ENCODE measurements at places on chromosomes 2 and 18. TPM values are rescaled to one million over a fixed set of nuclear protein-coding genes. Genes with fewer than 3 reads are reported as not detected.

DNA sequence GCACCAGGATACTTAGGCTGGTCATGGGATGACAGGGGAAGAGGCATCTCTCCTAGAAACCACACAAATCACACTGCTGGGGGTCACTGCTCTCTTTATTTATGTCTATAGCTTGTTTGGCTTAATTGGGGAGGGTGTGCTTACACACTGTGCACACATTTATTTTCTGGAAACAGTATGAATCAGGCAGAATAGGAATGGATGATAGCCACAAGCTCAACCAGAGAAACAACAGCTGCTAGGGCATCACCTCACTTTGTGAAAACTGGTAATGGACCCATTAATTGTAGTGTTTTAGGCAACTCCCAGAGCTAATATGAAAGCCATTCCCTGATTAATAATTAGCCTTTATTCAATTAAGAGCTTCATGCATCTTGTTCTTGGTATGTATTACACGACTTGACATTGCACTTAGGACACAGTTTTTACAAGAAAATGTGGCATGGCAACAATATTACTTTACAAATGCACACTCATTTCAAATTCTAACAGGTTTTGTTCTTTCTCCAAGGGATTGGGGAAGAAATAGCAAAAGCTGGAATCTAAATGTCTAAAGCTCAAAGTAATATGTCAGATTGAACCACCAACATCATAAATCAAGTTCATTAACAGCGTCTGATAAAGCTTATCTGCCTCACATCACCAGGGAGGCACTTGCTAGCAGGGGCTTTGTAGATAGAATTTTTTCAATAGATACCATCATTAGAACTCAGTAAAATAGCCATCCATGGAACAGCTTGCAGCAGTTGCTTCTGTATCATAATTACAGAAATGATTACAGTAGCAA lies 361.9 kb upstream of the FSHR start:
- H3K36me3 ChIP-seq = no peaks in the 10 kb centered on the region
- H3K27ac ChIP-seq = no peak overlapping the region
- H3K27me3 ChIP-seq = no peaks in the 10 kb centered on the region
- DNase-seq = no peak
- no peaks in the 10 kb centered on the region for H3K4me1 ChIP-seq
- H3K4me3 ChIP-seq = no peak overlapping the region

DNA sequence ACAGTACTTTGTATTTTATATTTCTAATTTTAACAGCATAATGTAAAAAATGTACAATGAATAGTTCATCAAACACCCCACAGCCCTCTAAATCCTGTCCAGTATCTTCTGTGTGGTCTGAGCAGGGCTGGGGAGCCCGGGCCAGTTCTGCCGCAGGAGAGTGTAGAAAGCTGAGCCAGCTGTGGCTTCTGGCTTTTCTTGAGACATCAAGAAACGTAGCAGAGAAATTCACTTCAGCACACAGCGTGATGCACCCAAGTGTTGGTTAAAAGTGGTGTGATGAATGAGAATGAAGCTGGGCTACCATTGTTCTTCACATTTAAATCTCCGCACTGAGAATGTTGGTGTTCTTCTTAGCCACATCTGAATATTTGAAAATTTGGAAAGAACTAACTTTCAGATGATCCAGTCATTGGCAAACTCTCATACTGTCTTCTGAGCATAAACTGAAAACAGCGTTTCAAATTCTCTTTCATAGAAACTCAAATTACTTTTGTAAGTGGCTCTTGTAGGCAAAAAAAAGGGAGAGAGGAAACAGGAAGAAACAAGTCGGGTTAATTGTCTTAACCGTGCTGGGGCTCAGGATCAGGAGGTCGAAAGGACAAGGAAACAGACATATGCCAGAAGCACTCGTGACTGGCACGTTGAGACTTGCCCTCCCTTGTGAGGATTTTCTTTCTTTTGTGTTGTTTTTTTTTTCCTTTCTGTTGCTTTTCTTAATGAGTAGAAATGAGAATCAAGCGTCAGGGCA lies 23.4 kb upstream of the TMEM87B start:
- peak; percentile 81 for DNase-seq
- H3K4me3 ChIP-seq = no peak overlapping the region
- peak overlapping the region; percentile 48 for H3K27ac ChIP-seq
- no peaks in the 10 kb centered on the region for H3K27me3 ChIP-seq
- no peaks in the 10 kb centered on the region for H3K36me3 ChIP-seq

- no peak overlapping the region for H3K27ac ChIP-seq
- no peak for DNase-seq
- no peak overlapping the region for H3K4me3 ChIP-seq
- H3K36me3 ChIP-seq = no peaks in the 10 kb centered on the region
These were observed 313.4 kb upstream of the ID2 start for GRCh38 chr2:8368463-8368862.

GRCh38 chr2:189338115-189338514 lies 103.2 kb upstream of the WDR75 start:
- H3K4me1 ChIP-seq = no peaks in the 10 kb centered on the region

DNA sequence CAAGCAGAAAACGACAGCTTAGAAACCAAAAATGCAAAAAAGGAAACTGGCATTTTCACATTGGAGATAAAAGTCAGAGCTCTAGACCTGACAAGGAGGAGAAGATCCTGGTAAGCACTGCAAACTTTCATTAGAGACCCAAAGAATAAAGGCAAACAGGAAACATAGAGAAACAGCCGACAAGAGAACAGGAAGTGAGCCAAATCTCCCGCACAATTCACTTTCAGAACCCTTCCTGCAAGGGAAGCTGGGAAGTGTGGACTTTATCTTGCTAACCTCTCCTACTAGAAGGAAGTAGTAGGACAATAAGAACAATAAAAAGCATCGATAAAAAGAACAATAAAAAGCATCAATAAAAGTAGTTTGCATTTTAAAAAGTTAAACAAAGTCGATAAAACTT lies 417.8 kb upstream of the SPHKAP start:
- peaks cover 6% of the 10 kb centered on the region for H3K4me1 ChIP-seq
- H3K36me3 ChIP-seq = no peaks in the 10 kb centered on the region
- no peak overlapping the region for H3K27ac ChIP-seq
- no peaks in the 10 kb centered on the region for H3K27me3 ChIP-seq
- no peak for DNase-seq

GRCh38 chr18:36352384-36352783 lies 54.9 kb downstream of the FHOD3 start:
- H3K36me3 ChIP-seq = no peaks in the 10 kb centered on the region
- peaks cover 2% of the 10 kb centered on the region for H3K4me1 ChIP-seq

GRCh38 chr2:42129487-42129852 lies 39.7 kb upstream of the EML4 start:
- peaks cover 8% of the 10 kb centered on the region for H3K4me1 ChIP-seq
- DNase-seq = no peak
- H3K4me3 ChIP-seq = no peak overlapping the region
- H3K27me3 ChIP-seq = no peaks in the 10 kb centered on the region
- H3K36me3 ChIP-seq = no peaks in the 10 kb centered on the region

DNA sequence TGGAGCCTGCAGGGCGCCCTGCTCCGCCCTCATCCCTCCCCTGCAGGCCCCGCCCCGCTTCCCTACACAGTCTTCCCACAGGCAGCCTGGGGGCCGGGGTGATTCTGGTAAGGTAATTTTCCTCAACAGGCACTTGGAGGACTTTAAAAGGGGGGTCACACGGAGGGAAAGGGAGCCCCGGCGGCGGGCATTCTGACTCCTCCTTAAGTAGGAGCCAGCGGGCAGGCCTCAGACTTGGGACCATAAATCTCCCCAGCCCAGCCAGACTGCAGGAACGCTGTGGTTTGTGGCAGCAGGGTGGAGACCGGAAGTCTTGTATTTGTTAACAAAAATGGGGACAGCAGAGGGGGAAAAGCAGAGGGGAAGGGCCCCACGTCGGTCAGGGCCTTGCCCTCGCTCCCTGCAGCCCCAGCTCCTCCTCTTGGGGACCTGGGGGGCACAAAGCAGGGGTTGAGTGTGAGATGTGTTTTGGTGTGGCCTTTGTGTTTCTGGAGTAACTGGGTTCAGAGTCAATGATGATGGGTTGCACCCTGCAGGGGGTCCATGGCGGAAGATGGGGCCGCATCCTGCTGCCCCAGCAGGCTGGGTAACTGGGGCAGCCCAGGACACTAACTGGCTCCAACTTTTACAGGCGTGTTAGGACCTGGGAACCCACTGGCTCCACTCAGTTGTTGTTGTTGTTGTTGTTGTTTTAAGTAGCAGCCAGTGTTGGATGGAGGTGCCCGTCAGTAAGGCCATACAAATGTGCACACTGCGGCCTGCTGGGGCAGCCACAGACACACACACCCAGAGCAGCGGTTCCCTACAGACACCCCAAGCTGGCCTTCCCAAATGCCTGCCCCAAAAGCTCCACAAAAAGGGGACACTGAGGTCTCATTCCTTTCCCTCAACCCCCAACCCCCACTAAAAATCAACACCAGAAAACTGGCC lies 27.7 kb downstream of the SMAD7 start:
- H3K36me3 ChIP-seq = peaks cover 14% of the 10 kb centered on the region
- H3K27me3 ChIP-seq = no peaks in the 10 kb centered on the region
- H3K4me1 ChIP-seq = peaks cover 30% of the 10 kb centered on the region
- no peak overlapping the region for H3K4me3 ChIP-seq
- DNase-seq = peak; percentile 88

DNA sequence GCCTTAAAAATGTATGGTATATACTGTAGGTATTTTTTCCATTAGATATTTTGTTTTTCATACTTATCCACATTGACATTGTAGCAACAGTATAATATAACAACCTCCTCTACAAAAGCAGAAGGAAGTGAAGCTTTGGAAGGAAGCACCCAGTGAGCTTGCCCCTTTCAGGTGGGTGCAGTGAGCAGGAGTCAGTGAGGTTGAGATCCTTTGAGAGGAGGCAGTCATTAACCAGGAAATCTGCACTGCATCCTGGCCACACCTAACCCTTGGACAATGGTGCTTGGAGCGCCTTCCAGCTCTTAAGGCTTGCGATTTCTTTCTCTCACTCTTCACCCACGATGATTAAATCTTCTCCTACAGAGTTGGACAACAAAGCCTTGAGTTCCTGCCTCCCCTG lies 13.9 kb downstream of the IL37 start:
- no peak overlapping the region for H3K27ac ChIP-seq
- DNase-seq = peak; percentile 2
- H3K36me3 ChIP-seq = no peaks in the 10 kb centered on the region
- no peak overlapping the region for H3K4me3 ChIP-seq

DNA sequence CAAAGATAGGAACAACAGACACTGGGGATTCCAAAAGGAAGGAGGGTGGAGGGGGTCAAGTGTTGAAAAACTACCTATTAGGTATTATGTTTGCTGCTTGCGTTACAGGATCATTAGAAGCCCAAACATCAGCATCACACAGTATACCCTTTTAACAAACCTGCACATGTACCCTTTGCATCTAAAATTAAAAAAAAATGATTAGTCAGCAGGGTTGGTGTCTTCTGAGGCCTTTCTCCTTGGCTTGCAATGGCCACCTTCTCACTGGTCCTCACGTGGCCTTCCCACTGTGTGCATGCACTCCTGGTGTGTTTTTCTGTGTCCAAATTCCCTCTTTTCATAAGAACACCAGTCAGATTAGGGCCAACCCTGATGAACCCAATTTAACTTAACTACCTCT lies 5.6 kb upstream of the IMPA2 start:
- no peaks in the 10 kb centered on the region for H3K27me3 ChIP-seq
- no peak overlapping the region for H3K27ac ChIP-seq
- H3K36me3 ChIP-seq = no peaks in the 10 kb centered on the region
- no peak overlapping the region for H3K4me3 ChIP-seq

DNA sequence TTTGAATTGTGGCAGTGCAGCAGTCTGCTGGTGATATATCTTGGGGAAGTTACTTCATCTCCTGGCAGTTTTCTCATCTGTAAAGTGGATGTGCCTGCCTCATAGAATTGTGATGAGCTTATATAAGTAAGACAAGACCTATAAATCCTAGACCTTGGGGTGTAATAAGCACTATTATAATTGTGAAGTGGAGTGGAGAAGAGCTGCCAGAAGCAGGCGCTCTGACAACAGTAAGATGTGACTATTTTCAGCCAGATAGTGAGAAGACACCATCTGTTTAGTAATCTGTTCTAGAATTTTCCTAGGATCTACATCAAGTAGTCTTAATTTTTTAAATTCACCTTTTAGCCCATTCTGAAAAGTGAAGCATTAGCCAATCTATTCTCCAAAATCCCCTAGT lies 85.6 kb upstream of the TSPYL6 start:
- DNase-seq = no peak
- H3K27ac ChIP-seq = no peak overlapping the region

GRCh38 chr2:66432801-66433694 lies 1.9 kb upstream of the MEIS1 start:
- H3K4me3 ChIP-seq = peak overlapping the region; percentile 7
- no peaks in the 10 kb centered on the region for H3K36me3 ChIP-seq
- peak; percentile 99 for DNase-seq
- peak overlapping the region; percentile 93 for H3K27ac ChIP-seq

DNA sequence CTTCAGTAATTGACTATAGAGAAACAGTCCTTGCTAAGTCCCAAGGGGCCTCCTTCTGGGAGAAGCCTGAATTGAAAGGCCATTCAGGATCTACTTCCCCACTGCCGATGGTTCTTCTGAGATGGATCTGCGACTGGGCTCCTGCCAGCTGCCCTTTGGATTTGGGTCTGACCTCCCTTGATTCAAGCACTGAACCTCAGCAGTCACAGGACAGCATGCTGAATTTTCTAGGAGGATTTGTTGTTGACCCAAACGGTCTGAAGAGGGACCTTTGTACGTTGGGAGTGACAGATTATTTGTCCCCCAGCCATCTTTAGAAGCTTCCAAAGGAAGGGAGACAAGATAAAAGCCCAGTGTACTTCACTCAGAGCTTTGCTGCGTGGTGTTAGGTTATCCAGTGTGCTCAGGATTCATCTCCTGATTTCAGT lies 67.1 kb downstream of the NXPH2 start:
- H3K27ac ChIP-seq = no peak overlapping the region
- no peak overlapping the region for H3K4me3 ChIP-seq
- H3K4me1 ChIP-seq = no peaks in the 10 kb centered on the region

DNA sequence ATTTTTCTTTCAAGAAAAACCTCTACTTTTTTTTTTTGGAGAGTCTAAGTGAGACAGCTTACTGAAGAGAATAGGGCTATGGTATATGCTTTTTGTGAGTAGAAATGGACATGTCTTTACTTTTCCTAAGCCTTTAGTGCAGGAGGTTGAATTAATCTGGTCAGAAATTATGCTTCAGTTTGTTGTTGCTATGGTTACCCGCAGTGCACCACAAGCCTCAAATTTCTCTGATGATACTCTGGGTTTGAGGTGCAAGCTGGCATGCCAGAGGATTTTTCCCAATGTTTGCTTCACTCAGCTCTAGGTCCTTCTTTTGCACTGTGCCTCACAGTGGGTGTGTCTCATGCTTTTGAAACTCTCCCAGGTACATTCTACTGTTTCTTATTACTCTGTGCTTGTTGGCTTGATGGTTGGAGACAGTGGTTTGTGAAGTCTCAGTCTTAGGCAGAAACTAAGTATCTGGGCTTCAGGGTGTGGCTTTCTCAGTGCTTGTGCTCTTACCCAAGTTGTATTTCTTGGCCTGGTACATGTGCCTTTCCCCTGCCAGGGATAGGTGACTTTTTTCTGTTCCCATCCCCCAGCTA lies 278.3 kb downstream of the RBM43 start:
- no peak overlapping the region for H3K27ac ChIP-seq
- no peaks in the 10 kb centered on the region for H3K36me3 ChIP-seq
- H3K4me1 ChIP-seq = no peaks in the 10 kb centered on the region
- no peak for DNase-seq

The FAM117B gene
- polyA plus RNA-seq = 1.4 TPM

The MAPK4 gene
- polyA plus RNA-seq = 10.7 TPM

The PCARE gene
- 0.01 TPM for polyA plus RNA-seq

The CBLN2 gene
- not detected for polyA plus RNA-seq

The WNT6 gene
- polyA plus RNA-seq = 0.08 TPM

The FAM237A gene
- not detected for polyA plus RNA-seq

The UGT1A9 gene
- polyA plus RNA-seq = not detected

The PMAIP1 gene
- polyA plus RNA-seq = 9.4 TPM

The PSMA8 gene
- not detected for polyA plus RNA-seq

The ANKRD30BL gene
- not detected for polyA plus RNA-seq

The SPRED2 gene
- 11.7 TPM for polyA plus RNA-seq
